Stimulated activated CD4-positive, alpha-beta T cell treated with anti-CD3 and anti-CD28 coated beads, TNF-alpha, amount 100 ng/mL, for 1 hour (primary cell): ENCODE measurements at places on chromosomes 4 and X.

GRCh38 chrX:74523224-74523623, 91.2 kb downstream of the RLIM start:
- DNase-seq: no peak

GRCh38 chrX:45428831-45429230, 228.2 kb upstream of the DIPK2B start:
- DNase-seq: no peak

DNA sequence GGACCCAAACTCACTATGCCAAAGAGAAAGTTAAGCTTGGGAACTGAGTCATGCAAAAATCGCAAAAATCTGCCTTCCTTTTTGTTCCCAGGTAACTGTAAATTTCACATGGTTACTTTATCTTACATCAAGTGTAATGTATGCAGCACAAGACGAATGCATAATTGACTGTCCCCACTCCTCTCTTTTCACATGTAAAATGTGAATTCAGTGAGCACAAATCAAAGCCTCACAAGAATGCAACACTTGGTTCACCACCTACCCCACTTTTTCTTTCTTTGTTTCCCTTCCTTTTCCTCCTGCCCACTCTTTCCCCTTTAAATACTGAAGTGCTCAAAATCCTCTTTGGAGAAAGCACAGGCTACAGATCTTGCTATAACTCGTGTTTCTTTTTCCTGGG, 53.2 kb downstream of the MAGED4B start:
- DNase-seq: no peak

- no peak for DNase-seq
These were observed 44.1 kb downstream of the AFM start for GRCh38 chr4:73525611-73526010.

- no peak for DNase-seq
These were observed 163.2 kb downstream of the PRKX start for GRCh38 chrX:3550160-3550751.

- DNase-seq: no peak
These were observed 184.2 kb downstream of the CDS1 start for GRCh38 chr4:84767168-84767567.

DNA sequence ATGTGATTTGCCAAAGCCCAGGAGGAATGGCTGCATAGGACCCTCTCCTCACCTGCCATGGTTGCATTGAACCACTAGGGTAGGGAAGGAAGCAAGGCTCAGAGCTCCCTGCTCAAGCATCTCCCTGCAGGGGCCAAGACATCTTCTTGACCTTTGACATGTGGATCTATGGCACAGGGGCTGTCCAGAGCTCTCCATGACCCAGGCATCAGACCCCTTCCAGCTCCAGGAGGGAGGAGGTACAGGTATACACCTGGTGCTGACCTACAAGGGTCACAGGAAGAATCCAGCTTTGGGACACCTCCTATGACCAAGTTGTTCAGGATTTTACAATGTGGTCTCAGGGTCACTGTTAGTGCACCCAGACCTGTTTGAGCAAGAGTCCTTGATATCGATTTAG, 23.2 kb upstream of the ASMTL start:
- DNase-seq: no peak

GRCh38 chr4:1961563-1961962, 47.2 kb downstream of the NELFA start:
- no peak for DNase-seq

DNA sequence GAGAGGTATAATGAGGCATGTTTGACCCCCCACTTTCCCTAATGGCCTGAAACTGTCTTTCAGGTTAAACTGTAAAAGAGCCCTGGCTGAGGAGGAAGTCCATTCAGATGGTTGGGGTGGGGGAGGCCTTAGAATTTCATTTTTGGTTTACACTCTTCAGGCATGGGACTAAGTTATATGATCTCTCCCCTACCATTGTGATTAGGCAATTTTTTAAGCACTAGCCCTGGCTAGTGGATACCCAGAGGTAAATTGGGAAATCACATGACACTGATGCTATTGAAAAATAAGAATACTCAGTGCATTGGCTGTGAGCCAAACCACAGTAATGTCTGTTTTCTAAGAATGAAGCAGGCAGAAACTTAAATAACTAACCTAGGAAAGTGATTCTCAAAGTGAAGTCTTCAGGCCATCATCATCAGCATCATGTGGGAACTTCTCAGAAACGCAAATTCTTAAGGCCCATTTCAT, 149.7 kb downstream of the RRAGB start:
- no peak for DNase-seq

DNA sequence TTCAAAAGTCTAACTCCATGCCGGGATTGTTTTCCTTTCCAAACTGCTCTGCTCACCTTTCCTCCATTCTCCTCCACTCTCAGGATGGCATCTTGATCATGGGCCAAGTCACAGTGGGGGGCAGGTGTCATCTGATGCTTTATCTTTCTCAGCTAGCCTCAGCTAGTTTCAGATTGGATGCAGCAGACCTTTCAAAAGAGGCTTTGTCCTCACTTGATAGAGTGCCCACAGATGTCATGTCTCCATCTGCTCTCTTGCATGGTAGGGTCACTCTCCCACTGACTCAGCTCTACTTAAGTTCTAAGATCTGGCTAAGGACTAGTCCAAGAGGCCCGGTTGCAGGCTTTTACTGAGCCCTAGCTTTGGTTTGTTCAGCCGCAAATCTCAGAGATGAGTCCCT, 341.8 kb upstream of the GALNT7 start:
- DNase-seq: no peak

DNA sequence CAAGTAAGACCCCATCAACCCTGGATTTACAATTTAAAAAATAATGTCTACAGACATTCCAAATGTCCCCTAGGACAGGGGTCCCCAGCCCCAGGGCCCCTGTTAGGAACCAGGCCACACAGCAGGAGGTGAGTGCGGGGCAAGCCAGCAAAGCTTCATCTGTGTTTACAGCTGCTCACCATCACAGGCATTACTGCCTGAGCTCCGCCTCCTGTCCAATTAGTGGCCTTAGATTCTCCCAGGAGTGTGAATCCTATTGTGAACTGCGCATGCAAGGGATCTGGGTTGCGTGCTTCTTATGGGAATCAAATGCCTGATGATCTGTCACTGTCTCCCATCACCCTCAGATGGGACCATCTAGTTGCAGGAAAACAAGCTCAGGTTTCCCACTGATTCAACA, 146.1 kb downstream of the ATP10D start:
- no peak for DNase-seq

DNA sequence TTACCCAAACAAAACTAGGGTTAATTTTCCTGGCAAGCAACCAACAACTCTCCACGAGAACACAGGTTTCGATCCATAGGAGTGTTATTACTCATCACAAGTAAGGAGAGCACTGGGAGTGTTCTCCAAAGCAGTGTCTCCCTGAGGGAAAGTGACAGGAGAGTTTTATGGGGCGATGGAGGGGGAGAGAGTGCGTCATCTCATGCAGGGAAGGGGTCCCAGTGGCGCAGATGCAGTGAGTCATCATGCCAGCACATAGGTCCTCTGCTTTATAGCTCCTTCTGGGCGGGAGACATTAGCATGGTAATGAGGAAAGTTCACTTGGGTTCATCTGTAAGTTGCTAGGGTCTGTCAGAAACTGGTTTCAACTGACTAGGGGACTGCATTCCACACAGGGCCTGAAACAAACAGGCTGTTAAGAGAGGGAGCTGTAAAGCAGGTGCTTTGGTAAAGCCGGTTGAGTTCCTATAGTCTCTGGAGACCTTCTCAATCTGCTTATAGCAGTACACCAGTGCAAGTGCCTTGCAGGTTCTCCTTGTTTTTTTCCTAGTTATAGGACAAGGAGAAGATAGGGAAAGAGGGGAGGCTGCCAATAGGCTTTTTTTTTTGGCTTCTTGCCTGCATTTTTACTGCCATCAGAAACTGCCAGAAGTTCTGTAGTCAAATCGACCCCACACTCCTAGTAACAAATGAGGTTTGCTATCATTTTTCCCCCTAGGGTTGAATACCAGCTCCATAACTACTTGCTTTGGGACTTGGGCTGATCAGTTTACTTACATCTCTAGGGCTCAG, 12.8 kb upstream of the BOD1L1 start:
- DNase-seq: no peak

- DNase-seq: no peak
These were observed 5.2 kb upstream of the ARX start for GRCh38 chrX:25020905-25021449.

GRCh38 chr4:151315212-151315886, 10.1 kb downstream of the SH3D19 start:
- DNase-seq: no peak

- DNase-seq: no peak
These were observed 32.5 kb downstream of the FGFBP1 start for GRCh38 chr4:15906020-15906443.

DNA sequence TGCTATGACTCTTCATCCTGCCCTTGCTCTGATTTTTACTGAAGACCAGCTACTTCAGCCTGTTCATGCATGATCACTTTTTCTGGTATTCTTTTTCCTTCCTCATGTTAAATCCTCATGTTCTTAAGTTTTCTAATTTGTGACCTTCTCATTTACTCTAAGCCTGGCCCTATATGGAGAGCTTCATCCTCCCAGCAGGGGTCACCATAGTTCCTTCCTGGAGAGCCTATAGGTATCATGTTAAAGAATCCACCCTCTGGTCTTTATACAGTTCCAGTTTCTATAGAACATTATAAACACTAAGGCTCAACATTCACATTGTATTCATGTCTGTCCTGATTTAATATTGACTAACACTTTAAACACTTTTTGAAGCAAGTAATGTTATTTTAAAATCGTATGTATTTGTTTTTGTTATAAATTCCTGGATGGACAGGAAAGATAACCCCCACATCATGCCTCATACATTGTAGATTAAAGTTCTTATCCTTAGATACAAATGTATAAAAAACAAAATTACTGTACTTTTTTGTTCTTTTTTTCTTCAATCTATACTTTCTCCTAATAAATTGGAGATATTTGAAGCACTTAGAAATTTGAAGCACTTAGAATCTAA, 53.8 kb upstream of the OTUD4 start:
- DNase-seq: peak; percentile 3

DNA sequence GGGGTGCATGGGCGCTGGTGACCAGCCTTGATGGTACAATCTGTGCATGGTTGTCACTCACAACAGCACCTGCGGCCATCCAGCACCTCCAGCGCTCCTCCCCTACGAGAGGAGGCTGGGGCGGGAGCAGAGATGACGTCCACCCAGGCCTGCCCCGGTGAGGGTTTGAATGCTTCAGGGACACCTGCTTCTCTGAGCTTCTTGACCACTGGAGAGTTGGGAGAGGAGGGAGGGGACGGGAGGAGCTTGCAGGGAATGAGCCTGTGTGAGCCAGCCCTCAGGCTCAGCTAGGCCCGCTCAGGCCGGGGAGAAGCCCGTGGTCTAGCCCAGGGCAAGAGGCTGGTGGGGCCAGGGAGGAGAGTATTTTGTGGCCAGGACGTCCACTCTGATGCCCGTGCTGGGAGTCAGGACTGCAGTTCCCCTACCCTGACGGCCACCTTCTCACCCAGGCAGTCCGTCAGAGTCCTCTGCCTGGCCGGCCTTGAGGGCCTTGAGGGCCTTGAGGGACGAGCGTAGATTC, 59.2 kb downstream of the CPZ start:
- no peak for DNase-seq

DNA sequence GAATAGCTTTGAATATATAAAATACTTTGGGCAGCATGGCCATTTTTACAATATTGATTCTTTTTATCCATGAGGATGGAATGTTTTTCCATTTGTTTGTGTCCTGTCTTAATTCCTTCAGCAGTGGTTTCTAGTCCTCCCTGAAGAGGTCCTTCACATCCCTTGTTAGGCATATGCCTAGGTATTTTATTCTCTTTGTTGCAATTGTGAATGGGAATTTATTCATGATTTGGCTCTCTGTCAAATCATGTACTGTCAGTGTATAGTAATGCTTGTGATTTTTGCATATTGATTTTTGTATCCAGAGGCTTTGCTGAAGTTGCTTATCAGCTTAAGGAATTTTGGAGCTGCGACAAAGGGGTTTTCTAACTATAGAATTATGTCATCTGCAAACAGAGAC, 18.5 kb downstream of the UGT2B15 start:
- no peak for DNase-seq

DNA sequence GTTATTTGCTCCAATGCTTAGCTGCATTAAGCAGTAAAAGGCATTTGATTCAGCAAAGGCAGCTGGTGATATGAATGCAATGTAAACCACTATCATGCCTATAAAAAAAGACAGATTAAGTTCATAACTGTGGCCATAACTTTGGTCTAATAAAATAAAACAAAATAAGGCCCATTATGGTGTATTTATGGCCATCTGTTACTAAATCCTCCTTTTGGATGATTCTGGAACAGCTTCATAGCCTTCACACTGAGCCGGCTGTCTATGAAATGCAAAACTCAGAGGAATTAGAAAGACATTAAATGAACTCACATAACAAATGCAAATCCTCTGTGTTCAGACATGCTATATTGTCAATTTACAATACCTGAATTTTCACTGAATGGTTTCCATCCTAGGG, 223.7 kb upstream of the FAT4 start:
- DNase-seq: no peak

DNA sequence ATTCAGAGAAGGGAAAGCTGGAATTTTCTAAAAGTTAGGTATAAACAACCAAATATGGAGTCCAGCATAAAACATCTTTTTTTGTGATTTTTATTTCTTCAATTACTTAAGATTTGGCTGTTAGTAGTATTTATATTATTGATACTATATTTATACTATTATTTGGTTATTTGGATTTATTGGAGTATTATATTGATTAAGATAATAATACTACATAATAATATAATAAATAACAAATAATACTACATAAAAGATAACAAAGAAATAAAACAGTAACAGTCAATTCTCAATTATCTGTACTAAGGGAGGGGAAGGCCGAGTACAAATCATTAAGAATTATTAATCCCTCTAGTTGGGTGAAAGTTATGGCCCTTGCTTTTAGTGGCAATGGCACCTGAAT, 66.0 kb upstream of the IRF2 start:
- DNase-seq: no peak

- DNase-seq: no peak
These were observed 183.6 kb downstream of the ENOX2 start for GRCh38 chrX:130719413-130719812.

DNA sequence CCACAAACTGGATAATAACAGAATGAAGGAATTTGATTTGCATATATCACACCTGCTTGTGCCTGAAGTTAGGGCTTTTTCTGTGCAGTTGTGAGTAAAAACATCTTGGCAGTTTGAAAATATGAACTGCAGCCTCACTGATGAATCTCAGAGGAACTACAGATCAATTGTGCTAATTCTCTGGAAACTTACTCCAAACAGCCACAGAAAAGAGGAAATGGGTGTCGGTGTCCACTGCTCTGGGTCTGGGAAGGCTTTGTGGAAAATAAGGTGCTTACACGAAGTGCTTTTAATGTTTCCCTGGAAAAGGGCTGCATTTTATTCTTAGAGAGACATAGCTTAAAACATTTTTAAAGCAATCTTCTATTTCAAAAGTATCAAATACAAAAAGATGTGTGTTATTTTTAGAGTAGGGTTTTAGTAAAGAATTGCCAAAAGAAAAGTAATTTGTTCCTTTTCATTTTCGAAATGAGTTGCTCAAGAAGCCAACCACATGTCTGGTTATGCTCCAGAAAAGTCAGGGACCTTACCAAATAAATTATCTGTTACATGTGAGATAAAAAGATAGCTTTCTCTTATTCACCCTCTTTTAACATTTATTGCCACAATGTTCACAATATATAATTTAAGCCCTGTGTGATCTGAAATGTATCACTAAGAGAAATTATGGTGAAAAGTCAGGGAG, 240.1 kb downstream of the FRAS1 start:
- no peak for DNase-seq
